ENCODE measurements at places on chromosomes 2 and 18.
A peak's percentile ranks its signal among the peaks of the same experiment; 100 is the strongest.

- no peak for DNase-seq
These were observed 26.9 kb downstream of the GPR55 start for GRCh38 chr2:230898016-230898712.

- DNase-seq: no peak
These were observed 61.4 kb upstream of the SIX3 start for GRCh38 chr2:44880125-44880483.

DNA sequence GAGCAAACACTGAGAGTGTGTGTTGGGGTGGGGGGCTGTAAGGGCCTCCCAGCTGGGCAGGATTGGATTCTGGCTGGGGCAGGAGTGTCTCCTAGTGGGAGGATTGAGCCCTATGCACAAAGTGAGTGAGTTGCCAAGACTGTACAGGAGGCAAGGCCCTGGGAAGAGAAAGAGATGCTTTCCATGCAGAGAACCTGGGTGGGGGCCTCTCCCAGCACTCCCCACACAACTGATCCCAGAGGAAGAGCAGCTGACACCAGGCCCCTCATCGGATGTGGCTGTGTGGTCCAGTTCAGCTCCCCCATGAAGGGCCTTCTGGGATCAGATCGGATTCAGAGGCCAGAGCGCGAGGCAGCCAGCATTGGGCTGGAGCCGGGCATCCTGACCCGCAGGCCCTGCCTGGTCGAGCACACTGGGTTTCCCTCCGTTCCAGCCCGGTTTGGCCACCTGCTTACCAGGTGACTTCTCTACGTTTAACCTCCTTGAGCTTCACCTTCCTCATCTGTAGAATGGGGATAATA is 49.4 kb upstream of the FAHD2A start:
- no peak for DNase-seq

DNA sequence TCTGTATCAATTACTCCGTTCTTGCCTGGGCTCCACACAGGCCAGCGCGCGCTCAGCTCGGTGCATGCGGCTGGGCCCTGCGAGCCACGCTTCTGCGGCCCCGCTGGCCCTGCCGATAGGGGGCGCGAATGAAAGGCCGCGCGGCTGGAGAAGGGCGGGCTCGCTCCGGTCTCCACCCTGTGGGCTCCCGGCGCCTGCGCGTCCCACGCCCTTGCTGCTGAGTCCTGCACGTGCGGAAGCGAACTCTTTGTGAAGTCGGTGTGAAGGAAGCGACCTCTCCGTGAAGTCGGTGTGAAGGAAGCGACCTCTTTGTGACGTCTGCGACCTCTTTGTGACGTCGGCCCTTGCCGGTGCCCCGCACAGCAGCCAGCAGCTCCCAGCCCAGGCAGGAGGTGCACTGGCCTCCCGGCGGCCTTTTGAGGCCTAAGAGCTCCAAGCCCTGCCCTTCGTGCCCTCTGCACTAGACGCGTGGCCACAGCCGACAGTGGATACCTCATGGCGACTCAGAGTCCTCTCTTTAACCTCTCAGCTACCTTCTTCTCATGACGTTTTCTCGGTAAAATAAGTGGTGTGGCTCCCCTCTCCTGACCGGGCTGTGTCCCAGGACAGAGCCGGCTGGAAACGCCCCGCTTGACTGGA is 391.9 kb upstream of the RAB6C start:
- no peak for DNase-seq

GRCh38 chr2:162938387-162938786 is 99.8 kb upstream of the KCNH7 start:
- no peak for DNase-seq

GRCh38 chr2:232345251-232345650 is 33.3 kb upstream of the ALPP start:
- DNase-seq: no peak

- DNase-seq: no peak
These were observed 10.2 kb upstream of the ANKRD12 start for GRCh38 chr18:9126337-9126736.

DNA sequence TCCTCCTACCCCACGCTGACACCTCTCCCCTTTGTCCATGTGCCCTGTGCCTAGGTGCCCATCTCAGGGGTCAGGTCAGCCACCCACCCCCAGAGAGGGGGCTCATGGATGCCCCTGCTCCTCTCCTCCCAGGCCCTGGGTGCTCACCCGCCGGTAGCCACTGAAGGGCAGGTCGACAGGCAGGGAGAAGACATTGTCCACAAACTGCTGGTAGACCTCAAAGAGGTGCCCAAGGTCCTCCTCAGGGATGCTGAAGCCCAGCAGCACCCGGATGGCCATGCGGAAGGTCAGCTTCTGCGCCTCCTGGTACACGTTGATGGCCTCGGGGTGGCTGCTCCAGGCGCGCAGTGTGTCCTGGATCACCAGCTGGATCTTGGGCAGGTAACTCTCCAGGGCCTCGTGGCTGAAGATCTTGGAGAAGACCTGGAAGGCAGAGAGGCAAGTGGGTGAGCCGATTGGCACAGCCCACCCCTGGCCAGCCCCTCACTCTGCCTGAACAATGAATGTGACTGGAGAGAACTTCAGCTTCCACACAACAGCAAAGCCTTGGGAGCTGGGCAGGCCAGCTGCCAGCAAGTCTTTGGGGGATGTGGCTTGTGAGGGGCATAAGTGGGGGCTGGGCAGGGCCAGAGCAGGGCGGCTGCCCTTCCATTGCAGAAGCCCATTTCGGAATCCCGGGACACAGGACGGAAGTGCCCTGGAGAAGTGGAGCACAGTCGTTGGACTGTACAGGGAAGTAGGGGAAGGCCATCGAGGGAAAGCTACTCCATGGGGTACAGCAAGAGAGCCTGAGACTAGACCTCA is 12.5 kb downstream of the CYP26B1 start:
- no peak for DNase-seq

DNA sequence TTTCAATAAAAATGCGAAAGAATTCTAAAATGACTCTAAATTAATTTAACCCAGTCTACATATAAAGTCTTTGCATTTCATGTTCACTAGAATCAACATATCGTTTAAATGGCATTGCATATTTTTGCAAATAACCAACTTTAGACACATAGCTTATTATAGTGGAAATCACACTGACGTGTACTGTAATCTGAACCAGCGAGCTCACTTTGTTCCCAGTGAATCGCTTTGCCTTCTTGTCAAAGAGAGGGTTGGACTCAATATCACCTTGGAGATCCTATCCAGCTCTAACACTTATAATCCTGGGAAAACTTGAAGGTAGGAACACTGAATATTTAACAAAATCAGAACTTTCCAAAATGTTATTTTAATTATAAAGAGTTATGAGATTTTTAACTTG is 108.2 kb downstream of the GALNT1 start:
- DNase-seq: no peak

DNA sequence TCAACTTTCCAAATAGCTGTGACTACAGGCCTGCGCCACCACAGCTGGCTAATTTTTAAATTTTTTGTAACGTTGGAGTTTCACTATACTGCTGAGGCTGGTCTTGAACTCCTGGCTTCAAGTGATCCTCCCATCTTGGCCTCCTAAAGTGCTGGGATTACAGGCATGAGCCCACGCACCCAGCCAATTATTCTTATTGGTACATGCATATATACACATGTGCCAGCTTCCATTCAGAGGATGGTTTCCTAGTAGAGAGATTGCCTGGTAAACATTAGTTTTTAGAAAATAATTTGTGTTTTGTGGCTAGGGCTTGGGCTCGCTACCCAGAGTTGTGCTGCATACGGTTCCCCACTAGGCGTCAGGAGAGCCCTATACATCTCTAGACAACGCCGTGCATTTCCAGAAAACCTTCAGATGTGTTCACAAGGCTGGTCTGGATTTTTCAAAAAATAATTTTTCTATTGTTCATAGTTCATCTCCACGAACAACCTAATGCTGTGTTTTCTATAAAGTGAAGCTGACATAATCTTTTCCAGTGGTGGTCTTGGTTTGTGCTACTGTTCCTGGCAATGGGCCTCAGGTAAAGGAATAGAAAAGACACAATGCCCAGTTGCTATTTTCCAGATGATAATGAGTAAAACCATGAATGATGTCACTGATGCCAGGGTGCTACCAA is 14.6 kb upstream of the AFG3L2 start:
- DNase-seq: peak; percentile 73

GRCh38 chr2:50885948-50886347 is 146.0 kb downstream of the NRXN1 start:
- no peak for DNase-seq

- no peak for DNase-seq
These were observed 6.9 kb upstream of the KIF3C start for GRCh38 chr2:25989154-25989553.

Measured in iris pigment epithelial cell (primary cell).